ENCODE measurements at places on chromosomes 16 and 17.

DNA sequence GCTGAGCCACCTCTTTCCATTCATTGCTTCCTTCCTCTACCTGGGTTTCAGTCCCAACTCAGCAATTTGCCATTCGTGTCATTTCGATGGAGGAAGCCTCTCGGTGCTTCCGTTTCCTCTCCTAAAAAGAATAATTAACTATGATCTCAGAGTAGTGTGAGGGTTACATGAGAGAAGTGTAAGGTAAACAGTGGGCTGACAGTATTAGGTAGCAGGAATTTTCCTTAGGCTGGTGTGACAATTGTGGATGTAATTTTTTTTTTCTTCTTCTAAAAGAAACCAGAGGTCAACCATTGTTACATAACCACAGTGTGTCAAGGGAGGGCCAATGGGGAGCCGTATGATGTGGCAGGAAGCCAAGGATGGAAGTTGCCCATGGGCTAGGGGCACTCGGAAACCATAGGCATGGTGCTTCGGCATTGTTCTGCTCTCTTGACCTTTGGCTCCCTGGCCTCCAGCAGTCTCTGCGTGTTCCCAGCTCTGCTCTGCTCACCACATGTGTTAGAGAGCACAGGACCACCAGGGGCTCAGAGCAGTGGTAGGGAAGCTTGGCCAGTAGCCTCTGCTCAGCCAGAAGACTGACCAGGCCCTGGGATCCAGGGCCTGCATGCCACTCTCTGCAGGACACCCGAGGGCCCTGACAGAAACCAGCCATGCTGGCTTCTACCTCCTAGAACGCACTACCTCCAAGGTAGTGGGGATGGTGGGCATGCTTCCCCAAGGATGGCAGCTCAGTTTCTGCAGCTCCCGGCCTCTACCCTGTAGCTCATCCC is 2.0 kb upstream of the TOP2A start:
- DNase-seq = peak; percentile 13

DNA sequence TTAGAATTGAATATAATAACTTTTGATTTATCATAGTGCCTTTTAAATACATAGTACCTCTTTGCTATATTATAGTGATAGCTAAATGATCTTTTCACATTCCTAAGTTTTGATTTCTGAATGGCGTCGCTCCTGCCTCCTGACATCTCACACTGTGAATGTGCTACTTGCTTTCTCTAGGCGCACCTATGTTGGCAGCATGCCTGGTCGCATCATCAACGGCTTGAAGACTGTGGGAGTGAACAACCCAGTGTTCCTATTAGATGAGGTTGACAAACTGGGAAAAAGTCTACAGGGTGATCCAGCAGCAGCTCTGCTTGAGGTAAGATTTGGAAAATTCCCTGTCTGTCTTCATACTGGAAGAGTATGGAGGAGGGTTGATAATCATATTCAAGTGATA is 29.8 kb upstream of the ABCC11 start:
- DNase-seq = peak; percentile 23

GRCh38 chr16:2170080-2170479 is 14.5 kb downstream of the TRAF7 start:
- no peak for DNase-seq

- no peak for DNase-seq
Observed at GRCh38 chr16:73069581-73070262, 21.8 kb upstream of the ZFHX3 start.

DNA sequence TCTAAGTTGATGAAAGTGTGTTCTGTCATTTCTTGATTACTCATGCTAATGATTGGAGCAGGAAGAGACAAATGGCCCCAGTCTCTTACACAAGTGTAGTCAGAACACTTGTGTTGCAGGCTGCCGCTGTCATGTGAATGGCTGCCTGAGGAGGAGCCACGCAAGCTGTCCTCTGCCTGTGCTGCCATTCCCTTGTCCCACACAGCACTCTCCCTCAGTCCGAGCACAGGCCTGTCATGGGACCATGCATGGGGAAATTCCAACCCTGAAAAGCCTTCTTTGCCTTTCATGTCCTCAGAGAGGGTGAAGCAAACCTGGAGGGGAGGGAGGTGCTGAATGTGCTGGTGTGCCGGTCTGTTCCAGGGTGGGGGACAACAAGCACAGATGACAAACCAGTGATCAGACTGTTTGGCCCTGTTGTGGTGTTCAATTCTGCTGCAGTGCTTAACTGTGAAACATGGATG is 109.4 kb downstream of the MRTFB start:
- DNase-seq = no peak

DNA sequence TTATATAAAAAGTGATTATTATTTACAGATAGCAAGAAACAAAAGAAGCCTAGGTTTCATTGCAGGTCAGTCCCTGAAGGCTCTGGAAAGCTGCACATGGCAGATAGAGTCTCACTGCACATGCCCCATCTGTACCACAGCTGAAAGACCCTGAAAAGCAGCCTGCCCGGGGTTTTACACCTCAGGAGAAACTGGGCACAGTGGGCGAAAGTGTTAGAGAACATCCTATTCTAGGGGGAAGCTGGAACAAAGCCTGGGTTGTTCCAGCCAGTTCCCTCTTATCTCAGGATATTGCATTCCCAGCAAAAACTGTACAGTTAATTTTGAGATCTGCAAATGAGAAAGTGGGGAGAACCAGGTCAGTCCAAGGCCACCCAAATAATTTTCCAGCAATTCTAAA is 419.7 kb downstream of the CNTNAP4 start:
- no peak for DNase-seq

DNA sequence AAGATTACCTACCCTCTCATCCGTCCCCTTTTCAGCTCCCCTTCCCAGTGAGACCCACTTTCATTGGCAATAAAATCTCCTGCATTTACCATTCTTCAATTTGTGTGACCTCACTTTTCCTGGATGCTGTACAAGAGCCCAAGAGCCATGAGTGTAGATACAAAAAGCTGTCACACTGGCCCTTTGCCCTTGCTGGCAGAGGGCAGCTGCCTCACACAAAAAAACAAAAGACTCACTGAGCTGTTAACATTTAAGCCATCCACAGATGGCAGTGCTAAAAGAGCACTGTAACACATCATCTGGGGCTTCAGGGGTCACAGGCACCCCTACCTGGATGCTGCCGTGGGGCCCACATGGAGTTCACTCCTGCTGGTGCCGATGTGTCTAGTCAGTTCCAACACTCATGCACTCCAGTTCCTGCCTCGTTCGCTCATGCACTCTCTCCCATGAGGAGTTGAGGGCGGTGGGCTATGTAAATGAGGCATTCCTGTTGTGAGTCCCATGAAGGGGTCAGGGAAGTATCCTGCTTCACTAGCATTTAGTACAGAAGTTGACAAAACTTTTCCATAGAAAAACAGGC is 123.1 kb downstream of the CA10 start:
- DNase-seq = no peak

GRCh38 chr16:49542946-49543630 is 169.5 kb downstream of the C16orf78 start:
- DNase-seq = no peak

GRCh38 chr17:39151150-39151942 is at the start of gene PLXDC1:
Gene PLXDC1 (minus strand): TSS chr17:39151637. CDS start chr17:39151437, 200 bp downstream.
- DNase-seq = no peak

GRCh38 chr16:89096768-89097391 is 3.2 kb downstream of the ACSF3 start:
- no peak for DNase-seq

- peak; percentile 64 for DNase-seq
Observed at GRCh38 chr16:55500530-55501011, 8.3 kb upstream of the LPCAT2 start.

GRCh38 chr17:30378241-30378824 is 394 bp upstream of the CPD start:
- DNase-seq = no peak

DNA sequence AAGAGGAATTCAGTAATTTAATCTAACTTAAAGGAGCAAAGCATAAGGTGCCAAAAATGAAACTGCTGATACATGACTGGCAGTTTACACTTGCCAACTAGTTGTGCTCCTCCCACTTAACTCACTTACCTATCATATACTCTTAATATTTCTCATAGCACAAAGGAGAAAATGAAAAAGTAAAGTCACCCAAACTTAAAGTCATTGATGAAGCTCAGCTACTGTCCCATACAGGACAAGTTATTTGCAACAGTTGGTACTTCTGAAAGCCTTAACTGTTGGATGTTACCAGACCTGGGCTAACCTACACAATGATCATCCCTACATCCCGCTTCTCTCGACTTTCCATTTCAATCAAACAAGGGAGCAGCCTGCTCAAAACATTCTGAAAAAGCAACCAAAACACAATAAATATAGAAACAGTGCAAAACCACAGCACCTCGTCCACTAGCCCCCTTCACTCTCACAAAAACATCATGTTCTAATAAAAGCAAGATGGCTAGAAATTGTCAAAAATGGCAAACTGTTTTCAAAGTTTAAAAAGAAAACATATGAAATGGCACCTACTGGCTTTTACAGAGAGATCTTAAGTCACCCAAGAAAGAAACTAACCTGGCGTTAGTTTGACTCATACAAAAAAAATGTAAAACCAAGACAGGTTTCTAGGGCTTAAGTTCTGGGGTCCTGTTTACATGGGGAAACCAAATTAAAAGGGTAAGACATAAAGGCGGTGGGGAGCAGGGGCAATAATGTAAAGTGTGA is 868 bp downstream of the MED13 start:
- no peak for DNase-seq

DNA sequence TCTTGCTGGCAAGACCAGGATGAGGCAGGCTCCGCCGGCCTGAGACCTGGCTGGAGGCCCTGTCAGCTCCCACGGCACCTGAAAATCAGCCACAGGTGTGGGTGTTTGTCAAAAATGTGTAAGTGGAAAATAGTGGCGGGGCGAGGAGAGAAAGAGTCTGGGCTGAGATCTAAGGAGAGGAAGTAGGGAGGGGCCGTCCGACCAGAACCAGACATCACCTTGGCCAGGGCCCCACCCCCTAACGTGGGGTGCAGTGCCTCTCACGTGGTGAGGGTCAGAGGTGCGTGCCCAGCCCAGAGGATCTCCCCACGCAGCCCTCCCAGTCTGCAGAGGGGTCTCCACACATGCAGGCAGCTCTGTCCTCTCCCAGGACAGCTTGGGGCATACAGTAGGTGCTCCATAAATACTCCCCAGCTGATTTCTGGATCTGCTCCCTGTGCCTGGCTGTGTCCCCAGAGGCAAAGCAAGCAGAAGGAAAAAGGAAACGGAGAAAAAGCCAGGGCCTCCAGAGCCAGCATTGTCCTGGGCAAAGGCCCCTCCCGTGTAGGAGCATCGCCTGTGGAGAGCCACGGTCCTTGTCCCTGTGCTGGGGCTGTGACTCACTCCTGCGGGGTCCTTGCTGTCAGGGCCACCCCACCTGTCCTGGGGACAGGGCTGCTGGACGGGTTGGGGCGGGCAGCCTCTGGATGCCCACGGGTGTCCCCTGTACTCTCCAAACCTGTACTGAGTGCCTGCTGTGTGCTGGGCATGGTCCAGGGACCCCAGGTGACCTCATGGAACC is 16.7 kb downstream of the ZFPM1 start:
- DNase-seq = no peak
